ENCODE measurements at places on chromosomes 4 and X.

DNA sequence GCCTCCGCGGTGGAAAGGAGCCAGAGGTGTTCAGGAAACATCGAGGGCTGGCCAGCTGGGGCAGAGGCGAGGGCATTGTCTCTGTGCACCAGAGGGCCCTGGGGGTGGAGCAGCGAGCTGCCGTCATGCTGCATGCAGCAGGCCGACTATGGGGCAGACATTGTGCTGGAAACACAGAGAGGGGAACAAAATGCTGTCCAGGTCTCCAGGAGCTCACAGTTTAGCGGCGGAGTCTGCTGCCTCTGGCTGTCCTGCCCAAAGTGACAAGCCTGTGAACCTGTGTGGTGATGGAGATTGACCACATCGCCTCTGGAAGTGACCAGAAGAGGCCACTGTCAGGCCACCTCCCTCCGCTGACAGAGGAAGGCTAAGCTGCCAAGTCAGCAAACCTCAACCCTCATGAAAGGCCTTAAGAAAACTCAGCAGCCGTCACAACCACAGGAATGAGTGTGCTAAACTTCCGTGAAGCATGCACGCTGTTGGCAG lies 20.1 kb upstream of the SASH3 start:
- peak; percentile 51 for DNase-seq

DNA sequence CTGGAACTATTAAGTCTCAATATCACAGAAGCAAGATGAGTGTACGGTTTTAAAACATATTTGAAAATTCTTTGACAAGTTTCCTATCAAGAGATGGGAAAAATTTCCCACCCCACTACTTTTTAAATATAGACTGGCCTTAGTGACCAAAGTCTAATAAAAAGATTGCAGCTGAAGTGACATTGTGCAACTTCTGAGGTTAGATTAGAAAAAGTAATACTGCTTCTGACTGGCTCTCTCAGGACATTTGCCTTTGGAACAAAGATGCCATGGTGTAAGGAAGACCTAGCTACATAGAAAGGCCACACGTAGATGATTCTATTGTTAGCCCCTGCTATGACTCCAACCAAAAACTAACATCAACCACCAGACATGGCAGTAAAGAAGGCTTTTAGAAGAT lies 138.7 kb upstream of the FAM47C start:
- no peak for DNase-seq

GRCh38 chr4:7396186-7396910 lies 38.4 kb downstream of the PSAPL1 start:
- no peak for DNase-seq

GRCh38 chrX:24768556-24768955 lies 74.8 kb downstream of the POLA1 start:
- no peak for DNase-seq

DNA sequence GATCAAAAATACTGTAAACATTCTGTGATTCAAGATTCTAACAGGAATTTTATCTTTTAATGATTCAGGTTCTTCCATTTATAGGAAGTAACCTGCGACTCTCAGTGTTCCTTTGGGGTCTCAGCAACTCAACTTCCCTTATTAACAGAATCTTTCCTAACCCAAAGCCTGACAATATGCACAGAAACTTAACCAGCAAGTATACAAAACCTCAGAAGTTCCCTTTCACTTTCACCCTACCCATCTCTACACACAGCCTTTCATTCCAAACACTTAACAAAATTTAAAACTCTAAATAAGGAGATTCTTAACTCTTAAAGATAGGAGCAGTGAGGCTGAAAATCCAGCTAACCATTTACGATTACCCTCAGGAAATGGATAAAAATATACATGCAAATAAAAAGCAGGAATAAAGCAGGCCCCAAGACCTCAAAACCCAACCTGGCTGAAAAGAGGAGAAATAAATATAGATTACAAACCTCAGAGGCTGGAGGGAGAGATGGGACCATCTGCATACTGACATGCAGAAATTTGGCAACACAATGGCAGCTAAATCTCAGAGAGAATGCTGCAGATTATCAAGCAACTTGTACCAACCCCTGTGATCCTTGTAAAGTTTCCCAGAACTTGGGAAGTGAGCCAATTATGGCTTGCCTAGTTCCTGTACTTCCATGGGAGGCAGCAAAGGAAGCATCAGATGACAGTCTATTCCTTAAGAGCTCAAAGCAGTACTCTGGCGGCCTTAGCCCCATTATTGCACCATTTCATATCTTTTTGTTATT lies 101.0 kb downstream of the ATP11C start:
- DNase-seq, result peak; percentile 28

- no peak for DNase-seq
Observed at GRCh38 chrX:63746715-63747114, 38.3 kb downstream of the ARHGEF9 start.

DNA sequence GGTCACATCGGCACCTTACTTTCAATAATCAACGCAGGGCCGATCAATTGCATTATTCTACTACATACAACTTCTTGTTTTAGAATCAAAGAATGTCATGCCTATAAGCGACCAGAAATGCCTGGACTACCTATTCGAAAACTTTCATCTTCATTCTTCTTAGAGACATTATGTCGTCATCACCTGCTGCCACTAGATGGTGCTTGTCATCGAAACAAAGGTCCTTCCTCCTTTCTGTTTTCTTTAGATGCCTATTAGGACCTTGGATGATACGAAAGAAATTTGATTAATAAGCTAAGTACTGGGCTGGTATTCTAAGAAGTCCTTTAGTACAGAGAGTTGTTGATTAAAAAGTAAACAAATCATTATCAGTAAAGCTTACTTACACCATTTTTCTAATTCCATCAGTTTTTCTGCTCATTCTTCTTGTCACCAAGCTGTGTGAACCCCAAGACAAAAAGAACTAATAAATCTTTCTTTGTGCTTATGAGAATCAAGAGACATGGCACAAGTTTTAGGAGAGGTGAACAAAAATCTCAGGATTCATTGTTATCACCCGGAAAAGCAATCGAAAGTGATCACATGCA lies 154.5 kb upstream of the SLC4A4 start:
- DNase-seq, result peak; percentile 47

- DNase-seq, result no peak
Observed at GRCh38 chr4:175386776-175387507, 425.1 kb downstream of the GPM6A start.

GRCh38 chrX:53089224-53089842 lies 4.6 kb upstream of the KANTR start:
- peak; percentile 26 for DNase-seq

- no peak for DNase-seq
Observed at GRCh38 chr4:184544788-184545409, 70.5 kb upstream of the IRF2 start.

DNA sequence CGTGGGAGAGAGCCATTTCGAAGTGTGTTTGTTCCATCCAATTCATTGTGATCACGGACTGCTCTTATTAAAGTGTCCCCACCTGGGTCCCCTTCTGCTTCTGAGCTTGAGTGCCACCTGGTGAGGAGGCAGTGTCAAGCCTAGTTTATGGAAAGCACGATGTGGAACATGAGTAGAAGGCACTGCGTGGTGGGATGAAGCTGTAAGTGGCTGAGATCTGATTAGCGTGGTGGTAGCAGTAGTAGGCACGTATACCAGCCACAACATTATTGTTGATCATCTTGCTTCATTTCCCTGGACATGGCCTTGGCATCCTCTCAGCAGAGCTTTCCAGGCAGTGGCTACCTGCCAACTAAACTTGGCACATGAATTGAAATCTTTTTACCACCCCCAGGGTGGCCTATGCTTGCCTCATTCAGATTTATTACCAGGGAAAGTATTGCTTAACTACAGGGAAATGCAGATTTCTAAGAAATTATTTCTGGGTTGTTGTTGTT lies 46.4 kb downstream of the GPAT3 start:
- DNase-seq, result peak; percentile 23

DNA sequence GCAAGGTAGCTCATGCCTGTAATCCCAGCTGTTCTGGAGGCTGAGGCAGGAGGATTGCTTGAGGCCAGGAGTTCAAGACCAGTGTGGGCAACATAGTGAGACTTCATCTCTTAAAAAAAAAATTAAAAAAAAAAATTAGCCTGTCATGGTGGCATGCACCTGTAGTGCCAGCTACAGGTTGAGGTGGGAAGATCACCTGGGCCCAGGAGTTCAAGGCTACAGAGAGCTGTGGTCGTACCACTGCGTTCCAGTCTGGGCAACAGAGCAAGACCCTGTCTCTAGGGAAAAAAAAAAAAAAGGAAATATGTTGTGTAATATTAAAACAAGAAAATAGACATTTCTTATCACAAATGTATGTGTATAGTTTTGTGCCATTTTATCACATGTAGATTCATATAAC lies 97.8 kb downstream of the LARP1B start:
- DNase-seq, result no peak

All from AG20443 (cell line).